NCI-H2107 (cell line): ENCODE measurements at places on chromosomes 2 and 18.

GRCh38 chr2:238296638-238297457, 8.4 kb upstream of the PER2 start:
- no peak for DNase-seq

GRCh38 chr2:188189356-188189755, 102.3 kb upstream of the GULP1 start:
- no peak for DNase-seq

- DNase-seq: no peak
These were observed 118.8 kb downstream of the MGAT5 start for GRCh38 chr2:134372611-134373131.

GRCh38 chr2:2938481-2938880, 439.1 kb downstream of the EIPR1 start:
- no peak for DNase-seq

DNA sequence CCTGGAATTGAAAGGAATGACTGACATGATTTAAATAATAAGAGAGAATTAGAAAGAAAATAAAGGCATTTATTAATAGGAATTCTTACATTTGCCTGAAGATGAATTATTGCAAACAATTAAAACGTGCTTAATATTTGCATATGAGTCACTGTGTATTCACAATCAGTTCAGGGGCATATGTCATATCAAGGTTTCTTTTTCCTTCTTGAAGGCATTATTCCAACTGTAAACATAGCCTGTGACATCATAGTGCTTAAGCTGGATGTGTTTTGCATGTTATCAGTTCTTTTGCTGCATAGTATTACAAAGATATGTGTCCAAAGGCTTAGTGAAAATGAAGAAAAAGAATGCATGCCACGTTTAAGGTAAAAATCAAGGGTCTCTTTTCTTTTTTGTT, 80.8 kb downstream of the MEIS1 start:
- no peak for DNase-seq
